ENCODE measurements at places on chromosomes 7 and 10.

GRCh38 chr7:82173400-82174021 lies 270.1 kb downstream of the CACNA2D1 start:
- no peak for DNase-seq

- DNase-seq, result no peak
These were observed 180.0 kb upstream of the BMPER start for GRCh38 chr7:33725111-33726025.

DNA sequence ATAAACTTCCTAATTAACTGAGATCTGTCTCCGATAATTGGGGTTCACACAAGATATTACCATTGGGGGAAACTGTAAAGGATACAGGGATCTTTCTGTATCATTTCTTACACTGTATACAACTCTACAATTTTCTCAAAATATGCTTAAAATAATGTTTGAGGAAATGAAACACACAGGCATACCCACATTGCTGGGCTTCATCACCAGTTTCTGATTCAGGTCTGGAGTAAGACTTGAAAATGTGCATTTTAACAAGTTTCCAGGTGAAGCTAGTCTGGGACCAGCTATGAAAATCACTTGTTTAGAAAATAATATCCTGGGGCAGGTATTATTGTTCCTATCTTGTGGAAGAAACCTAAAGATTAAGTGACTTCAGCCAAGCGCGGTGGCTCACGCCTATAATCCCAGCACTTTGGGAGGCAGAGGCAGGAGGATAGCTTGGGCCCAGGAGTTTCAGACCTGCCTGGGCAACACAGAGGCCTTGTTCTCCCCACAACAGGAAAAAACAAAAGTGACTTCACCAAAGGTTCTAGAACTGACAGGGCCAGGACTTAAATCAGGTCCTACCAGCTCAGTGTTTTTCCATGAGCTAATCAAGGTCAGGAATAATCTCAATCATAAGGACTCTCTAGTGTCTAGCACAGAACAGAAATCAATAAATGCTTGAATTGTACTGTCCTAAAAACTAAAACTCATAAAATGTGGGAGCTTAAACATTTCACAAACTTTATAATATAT lies 12.6 kb downstream of the TOMM7 start:
- DNase-seq, result no peak

DNA sequence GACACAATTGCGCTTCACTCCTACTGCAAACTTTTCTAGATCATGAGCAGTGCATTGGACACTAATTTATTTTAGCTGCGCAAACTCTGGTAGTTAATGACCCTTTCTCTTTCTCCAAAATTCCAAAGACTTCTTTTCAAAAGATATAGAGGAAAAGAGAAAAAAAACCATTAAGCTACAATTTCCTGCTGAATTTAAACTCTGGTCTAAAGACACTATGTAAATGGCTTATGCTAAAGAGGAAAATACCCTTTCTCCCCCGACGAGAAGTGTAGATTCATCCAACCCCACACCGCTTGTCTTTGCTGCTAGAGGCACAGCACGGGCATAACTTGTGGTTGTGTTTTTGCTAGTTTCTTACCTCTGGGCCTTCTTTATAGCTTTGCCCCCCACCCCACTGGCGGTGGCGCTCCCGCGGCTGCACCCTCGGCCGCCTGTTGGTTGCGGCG lies 84.1 kb downstream of the SNX10 start:
- no peak for DNase-seq

GRCh38 chr7:94943134-94943533 lies 35.7 kb downstream of the PPP1R9A start:
- no peak for DNase-seq

- DNase-seq, result no peak
These were observed 21.5 kb downstream of the CHST3 start for GRCh38 chr10:71985542-71986250.

GRCh38 chr10:132523561-132524442 lies 13.8 kb upstream of the INPP5A start:
- DNase-seq, result no peak

- DNase-seq, result no peak
These were observed 18.7 kb downstream of the NEURL1 start for GRCh38 chr10:103512166-103512565.

DNA sequence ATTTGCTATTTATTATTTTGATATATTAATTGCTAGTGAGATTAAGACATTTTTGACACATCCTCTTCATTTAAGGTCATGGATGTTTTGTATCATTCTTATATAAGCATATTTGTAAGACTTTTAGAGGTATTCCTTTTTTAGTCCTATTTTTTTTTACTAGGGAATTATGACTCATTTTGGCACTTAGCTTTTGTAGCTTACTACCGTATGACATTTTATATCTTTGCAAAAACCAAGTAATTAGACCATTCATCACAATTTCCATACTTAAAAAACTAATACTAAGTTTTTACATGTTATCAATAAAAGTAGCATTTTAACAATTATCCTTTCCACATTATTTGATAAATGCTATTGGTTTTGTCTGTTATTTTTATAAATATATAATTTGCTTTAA lies 41.6 kb downstream of the BMPR1A start:
- DNase-seq, result no peak

GRCh38 chr10:34730726-34731125 lies 84.4 kb downstream of the PARD3 start:
- DNase-seq, result no peak

All from mammary epithelial cell (primary cell).